Fibroblast of villous mesenchyme (primary cell): ENCODE measurements at places on chromosomes 6 and 20.

DNA sequence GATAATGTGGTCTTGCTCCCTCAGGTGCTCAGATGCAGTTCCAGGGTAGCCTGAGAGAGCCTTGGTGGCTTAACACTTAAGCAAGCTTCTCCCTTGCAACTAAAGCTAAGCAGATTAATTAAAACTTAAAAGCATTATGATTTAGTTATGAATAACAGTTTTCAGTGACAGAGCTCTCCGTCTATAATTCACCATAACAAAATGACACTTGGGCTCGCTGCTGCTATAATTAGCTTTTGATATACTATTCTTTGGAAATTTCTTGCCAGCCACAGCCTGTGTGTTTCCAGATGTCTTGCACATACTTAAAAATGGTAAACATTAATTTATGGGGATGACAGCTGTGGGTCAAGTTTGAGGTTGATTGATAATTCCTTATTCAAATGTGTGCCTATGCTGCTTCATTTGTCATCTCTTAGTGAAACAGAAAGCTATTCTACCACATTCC is 380.5 kb downstream of the TFAP2B start:
- no peak for DNase-seq

- peak; percentile 79 for DNase-seq
Observed at GRCh38 chr6:85459224-85459901, 9.5 kb downstream of the NT5E start.

- DNase-seq = no peak
Observed at GRCh38 chr20:24423390-24424313, 45.8 kb upstream of the SYNDIG1 start.

DNA sequence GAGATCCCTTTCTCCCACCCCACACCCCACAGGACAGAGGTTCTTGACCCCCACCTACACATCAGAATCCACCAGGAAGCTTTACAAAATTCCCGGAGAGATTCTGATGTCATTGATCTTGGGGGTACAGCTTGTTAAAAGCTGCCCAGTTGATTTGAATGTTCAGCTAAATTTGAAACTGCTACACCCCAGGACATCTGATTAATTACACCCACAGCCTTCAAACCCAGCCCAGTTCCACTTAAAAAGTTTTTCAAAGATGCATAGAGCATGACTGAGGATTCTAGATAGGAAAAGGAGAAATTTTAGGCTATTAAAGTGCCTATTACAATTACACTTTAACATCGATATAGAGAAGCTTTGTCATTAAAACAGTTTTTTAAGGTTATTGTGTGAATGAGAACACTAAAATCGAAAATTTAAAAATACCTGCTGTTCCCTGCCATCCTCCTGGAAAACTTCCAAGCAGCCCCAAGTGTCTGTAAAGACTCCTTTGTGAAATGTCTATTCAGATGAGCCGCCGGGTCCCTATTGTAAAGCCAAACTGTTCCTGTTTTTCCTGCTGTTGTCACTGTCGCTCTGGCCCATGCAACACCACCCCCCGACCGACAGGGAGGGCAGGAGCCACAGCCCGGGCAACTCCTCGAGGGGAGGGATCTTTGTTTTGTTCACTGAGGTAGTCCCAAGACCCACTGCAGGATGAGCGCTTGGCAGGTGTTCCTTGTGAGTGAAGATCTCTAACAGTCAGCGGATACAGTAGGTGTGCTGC is 132.5 kb upstream of the PHACTR3 start:
- no peak for DNase-seq

- DNase-seq = peak; percentile 47
Observed at GRCh38 chr6:134984821-134985220, 34.9 kb upstream of the ALDH8A1 start.

GRCh38 chr6:79612918-79613317 is 18.2 kb upstream of the SH3BGRL2 start:
- no peak for DNase-seq

- DNase-seq = no peak
Observed at GRCh38 chr6:144652292-144652891, 367.3 kb downstream of the UTRN start.

DNA sequence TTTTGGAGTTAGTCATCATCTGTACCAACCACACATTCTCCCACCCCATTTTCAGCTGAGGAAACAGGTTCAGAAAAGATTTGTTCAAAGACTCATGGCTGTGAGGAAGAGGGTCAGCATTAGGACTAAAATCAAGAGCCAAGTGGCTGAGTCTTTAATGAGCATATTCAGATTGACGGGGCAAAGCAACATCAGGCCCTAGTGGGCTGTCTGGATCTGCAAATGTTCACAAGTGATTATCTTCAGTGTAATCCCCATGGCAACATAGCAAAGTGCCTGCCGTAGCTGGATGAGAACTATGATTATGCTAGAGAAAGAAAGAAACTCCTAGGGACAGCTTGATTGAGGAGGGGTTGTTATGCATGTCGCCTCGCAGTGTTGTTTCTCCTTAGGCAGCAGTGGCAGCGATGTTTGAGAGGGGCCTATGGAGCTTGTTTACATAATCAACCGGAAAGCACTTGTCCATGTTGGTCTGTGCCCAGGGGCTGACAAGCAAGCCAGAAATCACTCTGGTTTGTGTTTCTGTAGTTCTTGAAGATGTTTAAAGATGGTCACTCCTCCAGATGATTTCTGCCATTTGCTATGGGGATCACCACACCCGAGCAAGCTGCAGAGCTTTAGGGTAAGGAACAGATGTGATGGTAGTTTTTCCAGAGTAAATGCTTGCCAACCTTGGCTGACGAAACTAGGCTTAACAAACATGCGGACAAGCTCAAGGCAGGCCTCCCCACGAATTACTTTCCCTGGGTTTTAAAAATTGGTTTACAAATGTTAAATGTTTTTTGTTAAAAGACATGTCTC is 124.3 kb upstream of the MLIP start:
- no peak for DNase-seq
